ENCODE measurements at places on chromosomes 7 and 10.

DNA sequence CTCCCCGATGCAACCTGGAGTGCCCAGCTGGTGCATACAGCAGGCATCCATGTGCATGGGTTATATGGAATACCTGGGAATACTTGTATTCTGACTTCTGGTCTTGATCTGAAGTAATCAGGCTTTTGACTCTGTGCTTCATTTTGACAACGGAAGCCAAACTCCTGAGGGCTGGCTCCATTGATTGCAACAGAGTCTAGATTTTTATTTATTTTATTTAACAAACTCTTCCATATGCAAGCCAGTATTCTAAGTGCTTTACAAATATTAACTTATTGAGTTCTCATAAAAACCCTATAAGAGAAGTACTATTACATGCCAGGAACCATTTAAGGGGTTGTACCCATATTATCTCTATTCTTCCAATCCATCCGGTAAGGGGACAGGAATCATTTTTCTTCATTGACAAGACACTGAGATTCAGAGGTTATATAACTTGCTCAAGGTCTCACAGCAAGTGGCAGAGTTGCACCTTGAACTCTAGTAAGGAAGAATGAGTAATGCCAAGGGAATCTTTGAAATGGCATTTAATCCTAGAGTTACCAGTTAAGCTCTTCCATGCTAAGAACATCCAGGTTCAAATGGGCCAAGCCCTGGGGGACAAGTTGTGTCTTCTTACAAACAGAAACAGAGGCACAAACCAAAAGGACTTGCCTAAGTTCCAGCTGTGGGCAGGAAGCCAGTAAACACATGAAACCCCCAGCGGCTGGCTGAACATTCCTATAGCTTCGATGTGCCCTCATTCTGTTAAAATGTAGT, 241.0 kb downstream of the WDR11 start:
- no peak for DNase-seq

DNA sequence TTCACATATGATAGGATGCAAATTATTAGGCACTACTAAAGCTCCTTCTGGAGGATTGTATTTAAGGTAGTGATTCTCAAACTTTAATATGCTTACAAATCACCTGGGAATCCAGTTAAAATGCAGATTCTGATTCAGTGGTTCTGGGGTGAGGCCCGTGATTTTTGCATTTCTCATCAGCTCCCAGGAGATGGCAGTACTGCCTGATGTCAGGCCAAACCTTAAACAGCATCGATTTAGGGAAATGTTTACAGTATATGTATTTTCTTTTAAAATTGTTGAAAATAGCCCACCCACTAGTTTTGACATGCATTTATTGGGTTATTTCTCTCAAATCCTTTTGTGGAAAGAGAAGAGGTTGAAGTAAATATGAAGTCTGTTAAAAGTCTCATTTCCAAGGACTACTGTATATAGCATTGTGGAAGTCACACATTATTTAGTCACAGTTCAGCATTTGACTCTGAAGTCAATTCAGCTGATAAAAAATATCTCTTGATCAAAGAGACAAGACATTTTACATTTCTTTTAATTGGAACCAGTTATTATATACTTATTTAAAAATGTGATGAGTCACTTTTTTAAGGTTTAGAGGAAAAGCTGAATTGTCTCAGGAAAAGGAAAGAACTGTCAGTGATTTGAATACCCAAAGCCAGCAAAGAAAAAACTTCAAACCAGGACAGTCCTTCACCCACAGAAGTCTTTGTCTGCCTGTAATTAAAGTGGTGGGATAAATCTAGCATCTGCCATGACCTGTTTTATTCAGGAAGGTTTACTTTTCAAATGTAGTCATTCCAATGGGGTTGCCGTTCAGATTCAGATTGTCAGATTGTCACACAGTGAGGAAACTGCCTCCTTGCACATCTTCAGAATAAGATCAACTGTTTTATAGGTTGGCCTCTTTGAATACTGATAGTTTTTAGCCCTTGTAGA, 21.1 kb upstream of the HBP1 start:
- DNase-seq = peak; percentile 50

DNA sequence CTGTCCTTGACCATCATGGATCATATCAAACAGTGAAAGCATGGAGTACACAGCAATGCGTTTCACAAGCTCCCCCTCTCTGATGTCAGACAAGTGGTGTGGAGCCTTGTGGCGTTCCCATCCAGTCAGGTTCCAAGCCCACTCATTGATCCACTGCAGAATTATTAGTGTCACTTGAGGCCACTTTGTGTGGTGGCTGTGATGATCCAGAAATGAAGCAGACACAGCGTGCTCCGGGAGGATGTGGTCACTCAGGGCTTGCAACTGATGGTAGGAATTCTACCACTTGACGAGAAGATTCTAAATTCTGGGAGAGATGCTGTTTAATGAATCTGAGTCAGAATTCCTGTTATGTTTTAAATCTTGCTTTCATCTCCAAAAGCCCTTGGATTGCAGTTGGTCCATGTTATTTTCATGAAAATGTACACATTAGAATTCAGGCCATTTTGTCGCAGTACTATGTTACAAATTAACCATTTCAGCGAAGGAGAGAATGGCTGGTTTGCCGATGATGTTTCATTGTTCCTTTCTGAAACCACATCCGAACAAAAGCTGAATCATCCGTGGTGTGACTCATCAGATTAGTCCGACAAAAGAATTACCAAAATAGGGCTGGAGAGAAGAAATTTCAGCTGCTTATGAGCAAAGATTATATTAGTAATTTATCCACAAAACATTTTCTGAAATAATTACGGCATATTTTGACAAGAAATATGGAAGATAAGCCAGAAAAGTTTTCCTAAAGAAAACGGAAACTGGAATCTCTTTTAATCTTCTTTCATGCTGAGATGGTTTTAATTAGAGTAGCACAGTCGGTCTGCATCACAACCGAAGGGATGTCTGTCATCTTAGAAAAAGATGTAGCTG, 48.1 kb downstream of the INSYN2A start:
- no peak for DNase-seq

DNA sequence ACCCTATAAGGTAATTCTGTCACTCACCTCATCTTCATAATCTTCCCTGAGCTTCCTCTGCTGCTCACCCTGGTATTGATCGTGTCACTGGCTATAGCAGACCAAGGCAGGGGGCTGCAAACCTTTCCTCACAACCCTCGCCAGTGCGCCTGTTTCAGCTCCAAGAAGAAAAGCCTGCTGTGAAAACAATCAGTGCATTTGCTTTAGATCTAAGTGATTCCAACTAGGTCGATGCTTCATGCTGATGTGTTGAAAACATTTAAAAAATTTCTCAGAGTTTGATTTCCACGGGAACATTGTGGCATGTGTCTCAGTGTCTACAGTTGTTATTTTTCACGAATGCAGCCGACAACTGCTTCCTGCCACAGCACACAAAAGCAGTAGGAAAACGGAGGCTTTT, 27.3 kb downstream of the POU6F2 start:
- no peak for DNase-seq

DNA sequence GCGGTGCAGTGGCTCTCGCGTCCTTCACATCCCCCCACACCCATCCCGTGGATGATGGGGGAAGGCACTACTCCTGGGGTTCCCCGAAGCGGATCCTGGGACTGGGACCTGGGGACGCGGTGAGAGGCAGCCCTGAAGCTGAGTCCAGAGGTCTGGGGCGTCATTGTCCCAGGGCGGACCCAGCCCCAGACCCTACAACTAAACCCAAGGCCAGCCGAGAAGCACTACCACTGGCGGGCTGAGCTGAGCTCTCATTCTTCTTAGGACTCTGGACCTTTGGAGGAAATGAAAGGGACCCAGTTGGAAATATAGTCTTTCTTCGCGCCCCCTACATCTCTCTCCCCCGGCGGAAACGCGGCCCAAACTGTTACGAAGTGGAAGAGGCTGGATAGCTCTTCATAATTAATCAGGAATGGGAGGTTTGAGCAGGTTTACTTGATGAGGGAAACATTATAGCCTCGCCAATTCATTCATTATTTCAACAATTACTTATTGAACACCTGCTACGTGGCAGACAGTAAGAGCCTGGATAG, 389 bp upstream of the FBXL15 start:
- DNase-seq = no peak
